Lung (tissue), 17 donors: ENCODE measurements at places on chromosomes 4 and X. TPM values are rescaled to one million over a fixed set of nuclear protein-coding genes. Genes with fewer than 3 reads are reported as not detected.

- DNase-seq = peak; percentile 49
- no peaks in the 10 kb centered on the region for H3K36me3 ChIP-seq
- H3K27me3 ChIP-seq = peaks cover 3% of the 10 kb centered on the region
These were observed 107.4 kb upstream of the F9 start for GRCh38 chrX:139423186-139423585.

DNA sequence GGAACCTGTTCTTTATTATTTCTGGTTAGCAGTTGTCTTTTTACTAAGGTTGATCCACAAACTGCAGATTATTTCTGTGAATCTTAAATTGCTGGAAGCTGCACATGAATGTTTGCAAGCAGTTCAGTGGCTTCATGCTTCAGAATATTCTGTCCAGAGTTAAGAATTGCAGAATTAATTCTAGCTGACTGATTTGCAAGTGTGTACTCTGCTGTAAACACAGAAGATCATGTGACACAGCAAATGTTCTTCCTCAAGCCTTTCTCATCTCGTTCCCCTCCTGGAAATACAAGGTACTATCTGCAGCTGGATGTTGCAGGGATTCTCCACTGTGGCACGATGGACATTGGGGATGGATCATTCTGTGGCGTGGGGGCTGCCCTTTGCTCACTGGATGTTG is 16.8 kb upstream of the CLTRN start:
- DNase-seq = no peak
- H3K4me3 ChIP-seq = no peak overlapping the region
- H3K27ac ChIP-seq = no peak overlapping the region
- H3K36me3 ChIP-seq = no peaks in the 10 kb centered on the region
- H3K27me3 ChIP-seq = peaks cover 6% of the 10 kb centered on the region
- H3K4me1 ChIP-seq = no peaks in the 10 kb centered on the region

DNA sequence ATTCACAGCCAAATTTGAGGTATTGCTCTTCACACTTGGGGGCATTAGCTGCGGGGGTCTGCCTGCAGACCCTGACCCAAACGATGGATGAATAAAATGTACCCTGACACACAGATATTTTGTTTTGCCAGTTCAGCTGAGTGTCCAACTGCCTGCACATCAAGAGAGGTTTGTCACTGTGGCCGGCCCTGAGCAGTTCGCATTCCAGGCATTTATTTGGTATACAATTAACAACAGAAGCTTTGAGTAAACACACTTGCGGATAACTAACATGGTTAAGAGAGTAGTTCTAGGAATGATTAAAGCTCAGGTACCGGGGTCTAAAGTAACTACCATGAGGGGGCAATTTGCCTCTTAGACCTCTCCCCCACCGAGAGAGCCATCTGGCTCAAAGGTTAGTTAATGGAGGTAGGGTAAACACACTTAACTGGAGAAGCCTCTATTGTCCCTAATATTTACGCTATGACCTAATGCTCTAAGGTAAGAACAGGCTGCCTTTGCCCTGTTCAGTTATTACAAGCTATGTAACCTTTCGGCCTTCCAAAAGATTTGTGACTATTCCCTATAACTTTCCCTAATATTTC is 162.0 kb downstream of the SNCA start:
- DNase-seq = no peak
- H3K4me3 ChIP-seq = no peak overlapping the region
- H3K4me1 ChIP-seq = no peaks in the 10 kb centered on the region
- H3K27ac ChIP-seq = no peak overlapping the region
- no peaks in the 10 kb centered on the region for H3K36me3 ChIP-seq
- H3K27me3 ChIP-seq = no peaks in the 10 kb centered on the region

GRCh38 chrX:41047878-41048534 is 37.2 kb upstream of the USP9X start:
- no peaks in the 10 kb centered on the region for H3K36me3 ChIP-seq
- H3K4me1 ChIP-seq = no peaks in the 10 kb centered on the region
- no peak for DNase-seq
- no peak overlapping the region for H3K4me3 ChIP-seq
- no peak overlapping the region for H3K27ac ChIP-seq

DNA sequence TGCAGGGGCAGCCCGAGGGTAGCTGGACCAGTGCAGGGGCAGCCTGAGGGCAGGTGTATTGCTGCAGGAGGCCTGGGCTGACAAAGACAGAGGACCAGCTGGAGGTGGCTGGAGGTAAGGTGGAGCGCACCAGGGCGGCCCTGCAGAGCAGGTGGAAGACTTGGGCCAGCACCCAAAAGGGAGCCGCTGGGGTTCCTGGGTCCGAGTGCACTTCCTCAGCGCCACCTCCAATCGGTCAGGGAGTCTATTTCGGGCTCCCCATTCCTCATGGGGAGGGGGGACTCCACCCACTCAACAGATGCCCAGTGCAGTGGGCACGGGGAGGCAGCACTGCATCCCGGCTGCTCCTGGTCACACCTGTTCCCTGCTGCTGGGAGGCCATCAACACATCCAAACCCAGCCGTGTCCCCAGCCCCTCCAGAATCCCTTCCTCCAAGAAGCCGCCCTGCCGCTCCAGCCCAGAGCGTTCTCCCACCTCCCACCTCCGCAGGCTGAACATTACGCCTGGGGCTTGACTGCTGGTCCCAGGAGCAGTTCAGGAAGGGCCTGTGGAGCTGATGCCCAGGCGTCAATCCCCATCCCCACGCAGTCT is 1.5 kb downstream of the LRPAP1 start:
- no peaks in the 10 kb centered on the region for H3K27me3 ChIP-seq
- peak overlapping the region; percentile 2 for H3K4me3 ChIP-seq
- DNase-seq = no peak
- H3K4me1 ChIP-seq = no peaks in the 10 kb centered on the region

DNA sequence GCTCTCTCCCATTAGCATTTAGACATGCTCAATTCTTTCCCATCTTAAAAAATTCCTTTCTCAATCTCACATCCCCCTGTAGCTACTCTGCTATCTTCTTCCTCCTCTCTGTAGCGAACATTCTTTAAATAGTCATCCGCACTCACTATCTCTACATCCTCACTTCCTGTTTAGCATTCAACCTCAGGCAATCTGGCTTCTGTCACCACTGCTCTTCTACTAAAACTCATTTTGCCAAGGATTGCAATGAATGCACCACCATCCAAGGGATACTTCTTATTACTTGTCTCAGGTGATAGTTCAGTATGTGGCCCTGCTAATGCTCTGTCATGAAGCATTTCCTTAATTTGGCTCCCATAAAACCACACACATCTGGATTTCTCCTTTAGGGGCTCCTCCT is 10.9 kb upstream of the TET2 start:
- no peaks in the 10 kb centered on the region for H3K36me3 ChIP-seq
- no peaks in the 10 kb centered on the region for H3K27me3 ChIP-seq
- H3K4me1 ChIP-seq = no peaks in the 10 kb centered on the region
- no peak overlapping the region for H3K27ac ChIP-seq
- no peak overlapping the region for H3K4me3 ChIP-seq

Gene DOK7
- 2.7 TPM for total RNA-seq

- no peak overlapping the region for H3K27ac ChIP-seq
- H3K4me1 ChIP-seq = no peaks in the 10 kb centered on the region
- H3K36me3 ChIP-seq = no peaks in the 10 kb centered on the region
- no peaks in the 10 kb centered on the region for H3K27me3 ChIP-seq
- H3K4me3 ChIP-seq = no peak overlapping the region
These were observed 157.3 kb upstream of the TET2 start for GRCh38 chr4:104989371-104989770.
